ENCODE measurements at places on chromosomes 13 and 19.

DNA sequence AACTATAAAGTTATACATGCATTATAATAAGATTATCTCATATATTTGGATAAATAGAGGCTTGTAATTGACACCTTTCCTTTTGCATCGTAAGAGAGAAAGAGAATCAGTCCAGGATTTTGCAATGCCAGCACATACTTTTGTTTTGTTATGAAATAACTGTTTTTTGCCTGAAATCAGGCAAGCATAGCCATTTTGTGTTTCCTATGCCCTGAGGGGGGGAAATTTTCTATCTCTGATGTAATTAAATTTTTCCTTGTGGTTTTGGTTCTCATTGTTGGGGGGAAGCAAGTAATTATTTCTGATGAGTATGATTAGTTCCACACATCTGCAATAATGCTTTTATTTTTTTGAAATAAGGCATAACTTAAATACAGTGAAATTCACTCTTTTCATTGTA is 229.4 kb downstream of the NDFIP2 start:
- no peak for DNase-seq

DNA sequence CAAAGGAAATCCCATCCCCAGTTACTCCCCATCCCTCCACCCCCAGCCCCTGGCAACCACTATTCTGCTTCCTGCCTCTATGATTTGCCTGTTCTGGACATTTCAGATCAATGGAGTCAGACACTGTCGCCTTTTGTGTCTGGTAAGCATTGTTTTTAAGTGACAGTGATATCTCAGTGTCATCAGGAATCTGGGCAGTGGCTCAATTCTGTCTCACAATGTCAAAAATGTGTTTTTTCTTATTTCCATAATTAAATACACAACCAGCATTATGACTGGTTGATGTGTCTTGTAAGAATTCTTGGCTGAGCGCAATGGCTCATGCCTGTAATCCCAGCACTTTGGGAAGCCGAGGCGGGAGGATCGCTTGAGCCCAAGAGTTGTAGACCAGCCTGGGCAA is 20.2 kb upstream of the PGLS start:
- DNase-seq: no peak

GRCh38 chr13:41942462-41943094 is 18.3 kb downstream of the VWA8 start:
- DNase-seq: no peak

DNA sequence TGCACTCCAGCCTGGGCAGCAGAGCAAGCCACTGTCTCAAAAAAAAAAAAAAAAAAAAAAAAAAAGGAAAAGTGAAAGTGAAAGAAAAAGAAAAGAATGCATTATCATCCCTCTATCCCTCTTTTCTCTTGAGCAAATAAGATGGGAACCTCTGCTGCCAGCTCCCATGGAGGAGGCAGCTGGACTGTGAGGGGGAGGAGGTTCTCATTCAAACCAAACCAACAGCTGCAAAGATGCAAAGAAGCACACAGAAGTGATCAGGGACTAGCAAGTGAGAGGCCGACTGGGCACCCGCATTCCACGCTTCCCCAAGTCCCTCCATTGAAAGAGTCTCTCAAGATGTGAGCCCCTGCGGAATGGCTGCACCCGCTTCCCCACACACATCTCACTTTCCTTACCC is 63.5 kb downstream of the TSHZ3 start:
- DNase-seq: peak; percentile 19

DNA sequence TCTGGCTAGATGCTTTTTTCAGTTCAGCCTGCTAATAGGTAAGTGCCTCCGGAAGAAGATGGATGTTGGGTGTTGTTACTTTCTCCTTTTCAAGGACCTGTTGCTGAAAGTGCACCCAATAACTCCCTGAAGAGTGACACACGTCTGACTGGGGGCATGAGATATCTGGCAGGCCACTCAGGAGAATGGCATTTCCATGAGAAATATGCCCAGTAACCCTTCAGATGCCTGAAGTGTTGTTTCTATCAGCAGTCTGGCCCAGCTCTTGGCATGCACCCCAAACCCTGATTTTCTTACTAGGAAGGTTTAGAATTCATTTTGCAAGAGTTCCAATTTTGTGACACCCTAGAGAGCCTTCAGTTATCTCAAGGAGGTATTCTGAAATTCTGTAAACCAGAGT is 71.5 kb downstream of the ARHGAP35 start:
- no peak for DNase-seq

DNA sequence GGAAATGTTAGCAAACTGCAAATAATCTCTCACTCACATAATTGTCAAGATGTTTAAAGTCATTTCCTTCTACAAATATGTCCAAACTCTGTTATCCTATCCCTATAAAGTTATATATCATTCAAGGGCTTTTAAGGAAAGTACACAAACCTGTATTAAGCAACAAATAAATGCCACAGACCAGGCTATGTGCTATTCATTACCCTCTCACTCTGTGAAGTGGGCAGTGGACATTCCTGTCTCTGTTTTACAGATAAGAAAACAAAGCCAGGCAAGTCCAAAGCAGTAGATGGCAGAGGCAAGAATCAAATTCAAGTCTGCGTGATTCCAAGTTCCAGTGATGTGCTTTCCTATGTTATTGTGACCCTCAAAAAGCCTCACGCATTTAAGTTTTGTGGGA is 140.6 kb downstream of the LHFPL6 start:
- DNase-seq: no peak

DNA sequence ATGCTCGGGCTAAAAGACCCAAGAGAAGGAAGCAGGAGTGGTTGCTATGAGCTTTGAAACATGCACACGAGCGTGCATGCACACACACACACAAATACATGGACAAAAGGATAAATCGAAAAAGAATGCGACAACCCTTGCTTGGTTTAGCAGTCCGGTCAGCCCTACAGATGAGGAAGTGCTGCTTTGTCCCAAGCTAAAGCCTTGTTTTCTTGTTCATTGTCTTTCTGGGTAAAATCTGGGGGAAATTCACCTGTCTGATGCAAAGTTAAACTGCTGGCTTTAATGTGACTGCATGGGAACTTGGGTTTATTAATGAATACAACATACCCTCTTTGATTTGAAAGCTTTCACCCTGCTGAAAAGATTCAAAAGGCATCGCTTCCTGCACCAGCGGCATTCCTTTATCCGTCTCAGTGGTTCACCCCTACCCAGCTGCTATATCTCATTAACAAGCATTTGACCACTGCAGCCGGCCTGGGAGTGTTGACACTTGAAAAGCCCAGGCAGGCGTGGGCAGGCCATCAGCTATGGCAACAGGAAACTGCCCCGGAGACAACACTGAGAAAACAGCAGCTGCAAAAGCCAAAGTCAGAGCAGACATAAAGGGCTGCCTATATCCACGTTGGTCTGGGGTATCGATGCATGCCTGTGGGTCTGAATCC is 301.7 kb downstream of the NDFIP2 start:
- DNase-seq: no peak

GRCh38 chr13:92259523-92259922 is 861.1 kb downstream of the GPC5 start:
- DNase-seq: no peak

DNA sequence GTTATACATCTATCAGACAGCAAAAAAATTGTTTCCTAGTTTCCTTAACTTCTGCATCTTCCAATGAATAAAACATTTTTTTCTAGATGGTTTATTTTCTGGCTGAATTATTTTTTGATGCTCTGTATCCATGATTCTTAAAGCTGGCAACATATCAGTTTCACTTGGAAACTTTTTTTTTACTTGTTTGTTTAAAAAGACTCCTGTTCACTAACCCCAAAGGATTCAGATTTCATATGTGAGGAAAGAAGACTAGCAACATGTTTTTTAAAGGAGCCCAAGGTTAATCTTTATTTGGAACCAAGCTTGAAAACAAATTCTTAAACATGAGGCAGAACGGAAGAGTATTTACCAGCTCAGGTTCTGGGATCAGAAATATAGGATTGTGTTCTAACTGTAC is 632.3 kb downstream of the SLITRK6 start:
- no peak for DNase-seq

GRCh38 chr19:13640611-13641010 is 123.7 kb upstream of the MRI1 start:
- DNase-seq: no peak

- peak; percentile 66 for DNase-seq
Measured at GRCh38 chr13:59677966-59678814, 485.5 kb downstream of the DIAPH3 start.

GRCh38 chr13:50291611-50292010 is 276.4 kb downstream of the KCNRG start:
- no peak for DNase-seq

- no peak for DNase-seq
Measured at GRCh38 chr19:306151-306900, 15.1 kb upstream of the PLPP2 start.

- peak; percentile 4 for DNase-seq
Measured at GRCh38 chr13:67306742-67307141, 76.6 kb upstream of the PCDH9 start.

DNA sequence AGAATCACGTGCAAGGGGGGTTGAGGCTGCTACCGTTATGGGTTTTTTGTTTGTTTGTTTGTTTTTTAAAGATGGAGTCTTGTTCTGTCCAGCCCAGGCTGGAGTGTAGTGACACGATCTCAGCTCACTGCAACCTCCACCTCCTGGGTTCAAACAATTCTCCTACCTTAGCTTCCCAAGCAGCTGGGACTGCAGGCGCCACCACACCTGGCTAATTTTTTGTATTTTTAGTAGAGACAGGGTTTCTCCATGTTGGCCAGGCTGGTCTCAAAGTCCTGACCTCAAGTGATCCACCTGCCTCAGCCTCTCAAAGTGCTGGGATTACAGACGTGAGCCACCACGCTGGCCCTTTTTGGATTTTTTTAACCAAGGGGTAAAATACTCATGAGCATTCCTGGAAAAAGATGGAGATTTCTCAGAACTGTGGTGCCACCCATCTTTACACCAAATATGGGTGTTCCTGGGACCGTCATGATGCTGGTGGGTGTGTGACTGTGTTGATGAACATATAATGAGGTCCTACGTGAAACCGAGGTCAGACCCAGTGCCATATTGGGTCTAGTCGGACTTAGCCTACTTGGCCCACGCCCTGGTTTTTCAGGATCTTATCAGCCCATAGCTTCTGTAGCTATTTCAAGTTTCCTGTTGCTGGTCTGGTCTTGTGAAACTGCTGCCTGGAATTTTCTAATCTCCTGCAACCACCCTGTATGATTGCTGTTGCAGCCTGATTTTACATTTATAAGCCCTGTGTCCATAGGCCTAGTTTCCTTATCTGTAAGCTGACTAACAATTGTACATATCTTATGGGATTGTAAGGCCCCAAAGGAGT is 6.2 kb downstream of the PPP1R15A start:
- DNase-seq: peak; percentile 90

DNA sequence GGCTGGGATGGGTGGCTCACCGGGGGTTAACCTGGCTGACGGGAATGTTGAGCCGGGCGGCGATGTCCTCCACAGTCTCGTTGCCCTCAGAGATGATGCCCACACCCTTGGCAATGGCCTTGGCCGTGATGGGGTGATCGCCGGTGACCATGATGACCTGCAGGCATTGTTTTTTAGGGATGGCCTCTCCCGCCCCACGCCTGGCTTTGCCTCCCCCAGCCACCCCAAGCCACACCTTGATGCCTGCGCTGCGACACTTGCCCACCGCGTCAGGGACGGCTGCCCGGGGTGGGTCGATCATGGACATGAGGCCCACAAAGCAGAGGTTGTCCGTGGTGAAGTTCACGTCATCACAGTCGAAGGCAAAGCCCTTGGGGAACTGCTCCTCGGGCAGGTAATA is 16.1 kb downstream of the ATP1A3 start:
- DNase-seq: no peak

DNA sequence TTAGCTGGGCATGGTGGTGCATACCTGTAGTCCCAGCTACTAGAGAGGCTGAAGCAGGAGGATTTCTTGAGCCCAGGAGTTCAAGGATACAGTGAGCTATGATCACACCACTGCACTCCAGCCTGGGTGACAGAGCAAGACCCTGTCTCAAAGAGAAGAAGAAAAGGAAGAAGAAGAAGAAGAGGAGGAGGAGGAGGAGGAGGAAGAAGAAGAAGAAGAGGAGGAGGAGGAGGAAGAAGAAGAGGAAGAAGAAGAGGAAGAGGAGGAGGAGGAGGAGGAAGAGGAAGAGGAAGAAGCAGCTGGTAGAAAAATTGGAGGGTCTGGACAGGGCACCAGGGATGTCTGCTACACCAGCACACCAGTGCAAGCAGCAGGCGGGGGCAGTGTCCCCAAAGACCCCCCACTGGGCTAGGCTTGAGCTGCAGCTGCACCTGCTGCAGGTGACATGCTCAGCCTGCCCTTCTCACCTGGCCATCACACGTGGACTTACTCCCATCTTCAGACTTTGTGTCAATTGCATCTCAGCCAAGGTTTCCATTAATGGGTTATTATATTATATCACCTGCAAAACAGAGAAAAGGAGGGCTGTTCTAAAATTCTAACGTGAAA is 180.9 kb upstream of the ZNF507 start:
- no peak for DNase-seq

GRCh38 chr13:23159205-23159759 is 21.5 kb upstream of the SGCG start:
- peak; percentile 56 for DNase-seq

GRCh38 chr13:54004026-54004699 is 975.5 kb downstream of the OLFM4 start:
- DNase-seq: no peak

DNA sequence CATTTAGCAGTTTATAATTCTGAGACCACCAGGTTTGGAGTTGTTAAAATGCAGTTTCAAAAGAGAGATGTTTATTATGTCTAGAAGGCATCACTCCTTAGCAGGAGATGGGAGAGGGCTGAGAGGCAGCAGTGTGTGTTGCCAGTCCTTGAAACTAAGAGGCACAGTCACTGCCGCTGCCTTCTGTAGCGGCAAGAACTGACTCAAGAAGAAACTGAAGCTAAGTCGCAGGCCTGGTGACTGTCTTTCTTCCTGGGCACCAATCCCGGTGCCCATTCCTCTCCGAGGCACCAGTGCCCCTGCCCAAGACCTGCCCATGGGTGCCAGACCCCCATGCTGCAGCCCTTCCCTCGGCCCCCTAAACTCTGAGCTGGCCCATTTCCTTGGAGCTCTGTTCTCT is 20.1 kb downstream of the N4BP2L1 start:
- no peak for DNase-seq

- no peak for DNase-seq
Measured at GRCh38 chr13:30088312-30088855, 219.0 kb downstream of the KATNAL1 start.

- DNase-seq: peak; percentile 37
Measured at GRCh38 chr19:46288896-46289588, 7.8 kb upstream of the HIF3A start.

GRCh38 chr13:112469071-112469745 is 93.1 kb downstream of the SPACA7 start:
- no peak for DNase-seq

Data from common myeloid progenitor, CD34-positive (primary cell).